IPS DF 19.7 (cell line): ENCODE measurements at places on chromosomes 4 and X.

DNA sequence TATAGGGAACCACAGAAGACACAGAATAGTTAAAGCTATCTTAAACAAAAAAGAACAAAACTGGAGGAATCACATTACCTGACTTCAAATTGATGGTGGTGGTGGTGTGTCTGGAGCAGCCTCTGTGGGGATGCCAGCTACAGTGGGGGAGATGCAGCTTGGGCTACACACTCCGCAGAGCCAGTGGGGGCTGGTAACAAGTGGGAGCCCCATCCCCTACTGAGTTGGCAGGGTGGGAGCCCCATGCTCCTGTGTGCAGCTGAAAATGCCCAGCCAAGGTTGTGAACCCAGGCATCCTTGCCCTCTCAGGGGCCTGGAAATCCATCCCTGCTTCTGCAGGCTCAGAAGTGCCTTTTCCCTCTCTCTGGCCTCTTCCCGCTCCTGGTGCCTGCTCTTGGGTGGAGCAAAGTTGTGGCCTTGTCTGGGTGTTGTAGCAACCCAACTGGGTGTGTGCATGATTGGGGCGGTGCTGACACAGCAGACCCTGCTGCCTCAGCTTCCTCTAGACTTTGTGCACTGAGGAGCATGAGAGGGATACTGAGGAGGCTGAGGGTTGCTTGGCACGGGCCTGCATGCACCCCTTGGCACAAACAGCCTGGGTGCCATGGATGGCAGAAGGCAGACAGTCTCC, 38.9 kb downstream of the SH3BGRL start:
- no peak for DNase-seq

DNA sequence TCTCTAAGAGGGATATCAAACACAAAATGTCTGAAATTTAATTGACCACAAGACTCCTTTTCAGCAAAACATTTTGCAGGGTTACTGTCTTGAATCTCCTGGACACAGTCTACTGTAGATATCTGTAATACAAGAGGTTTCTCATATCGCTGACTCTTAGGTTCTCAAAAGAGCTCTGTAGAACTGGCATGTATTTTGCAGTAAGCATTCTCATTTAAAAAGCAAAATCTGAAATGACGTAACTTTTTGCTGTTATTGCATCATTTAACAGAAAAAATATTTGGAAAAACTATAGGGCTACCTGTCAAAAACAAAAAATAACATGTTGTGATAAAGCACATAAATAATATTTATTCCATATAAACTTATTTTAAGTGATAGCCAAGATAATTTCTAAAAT, 114.2 kb downstream of the CDS1 start:
- DNase-seq, result no peak

DNA sequence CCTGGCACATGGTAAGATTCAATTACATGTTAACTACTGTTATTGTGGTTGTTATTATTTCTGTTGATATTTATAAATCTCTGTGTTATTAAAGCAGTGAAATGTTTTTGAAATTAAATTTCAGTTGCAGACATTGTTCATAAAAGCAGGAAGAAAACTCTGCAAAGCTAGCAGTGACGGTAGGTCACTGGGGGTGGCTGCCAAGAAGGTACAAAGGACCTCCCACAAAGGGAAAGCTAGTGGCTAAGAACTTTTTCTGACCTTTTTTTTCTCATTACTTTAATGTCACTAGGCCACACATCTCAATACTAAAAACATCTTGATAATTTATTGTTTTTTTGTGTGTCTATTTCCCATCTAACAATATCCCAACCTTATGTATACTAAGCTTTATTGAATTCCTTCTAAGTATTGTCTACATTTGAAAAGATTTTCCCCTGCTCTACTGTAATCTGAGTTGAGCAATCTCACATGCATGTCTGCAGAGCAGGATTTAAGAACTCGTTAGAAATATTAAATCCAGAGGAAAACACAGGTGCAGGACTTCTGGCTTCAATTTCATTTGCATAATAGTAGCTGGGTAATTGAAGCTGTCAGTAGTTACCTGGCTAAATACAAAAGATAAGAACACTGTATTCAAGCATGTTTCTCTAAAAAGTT, 197.3 kb downstream of the CFAP299 start:
- no peak for DNase-seq

DNA sequence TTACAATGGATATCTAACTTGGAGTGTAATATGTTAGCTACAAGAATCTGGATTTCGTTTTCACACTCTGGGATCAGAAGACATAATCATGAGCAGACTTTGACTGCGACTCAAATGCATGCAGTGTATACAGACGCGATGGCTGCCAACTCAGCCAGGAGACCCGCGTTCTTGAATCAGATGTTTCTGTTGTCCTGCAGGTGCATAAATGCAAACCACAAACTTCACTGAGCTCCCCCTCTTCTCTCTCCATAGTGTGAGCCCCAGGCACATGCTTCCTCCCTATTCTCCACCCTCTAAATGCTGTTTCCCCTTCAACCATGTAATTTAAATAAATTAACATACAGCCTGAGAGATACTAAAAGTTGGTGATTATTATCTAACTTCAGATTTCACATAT, 347.9 kb downstream of the DCHS2 start:
- DNase-seq, result no peak

DNA sequence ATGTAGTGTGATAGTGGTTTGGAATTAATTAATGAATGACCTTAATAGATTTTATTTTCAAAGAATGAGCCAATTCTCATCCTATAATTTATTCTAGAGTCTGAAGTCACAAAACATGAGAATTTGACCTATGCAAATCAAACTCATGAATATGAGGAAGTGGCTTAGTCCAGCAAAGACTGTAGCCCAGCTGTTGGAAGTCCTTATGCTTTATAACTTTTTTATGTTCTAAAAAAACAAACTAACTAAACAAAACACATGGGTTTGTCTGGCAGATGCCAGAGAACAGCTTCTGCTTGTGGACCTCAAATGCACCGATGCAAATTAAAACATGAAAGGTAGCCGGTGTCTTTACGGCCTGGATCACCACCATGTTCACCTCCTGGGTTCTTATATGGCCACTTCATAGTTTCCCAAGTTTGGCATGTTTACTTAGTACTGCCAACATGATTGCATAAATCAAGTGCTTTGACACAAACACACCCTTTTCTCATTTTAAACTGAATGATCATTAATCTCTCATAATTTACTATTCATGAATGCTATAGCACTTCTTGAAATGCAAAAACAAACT, 277.4 kb downstream of the PAPSS1 start:
- no peak for DNase-seq

GRCh38 chr4:74283614-74284013, 24.7 kb upstream of the EPGN start:
- no peak for DNase-seq

- DNase-seq, result no peak
These were observed 4.3 kb downstream of the RHOH start for GRCh38 chr4:40200875-40201801.

DNA sequence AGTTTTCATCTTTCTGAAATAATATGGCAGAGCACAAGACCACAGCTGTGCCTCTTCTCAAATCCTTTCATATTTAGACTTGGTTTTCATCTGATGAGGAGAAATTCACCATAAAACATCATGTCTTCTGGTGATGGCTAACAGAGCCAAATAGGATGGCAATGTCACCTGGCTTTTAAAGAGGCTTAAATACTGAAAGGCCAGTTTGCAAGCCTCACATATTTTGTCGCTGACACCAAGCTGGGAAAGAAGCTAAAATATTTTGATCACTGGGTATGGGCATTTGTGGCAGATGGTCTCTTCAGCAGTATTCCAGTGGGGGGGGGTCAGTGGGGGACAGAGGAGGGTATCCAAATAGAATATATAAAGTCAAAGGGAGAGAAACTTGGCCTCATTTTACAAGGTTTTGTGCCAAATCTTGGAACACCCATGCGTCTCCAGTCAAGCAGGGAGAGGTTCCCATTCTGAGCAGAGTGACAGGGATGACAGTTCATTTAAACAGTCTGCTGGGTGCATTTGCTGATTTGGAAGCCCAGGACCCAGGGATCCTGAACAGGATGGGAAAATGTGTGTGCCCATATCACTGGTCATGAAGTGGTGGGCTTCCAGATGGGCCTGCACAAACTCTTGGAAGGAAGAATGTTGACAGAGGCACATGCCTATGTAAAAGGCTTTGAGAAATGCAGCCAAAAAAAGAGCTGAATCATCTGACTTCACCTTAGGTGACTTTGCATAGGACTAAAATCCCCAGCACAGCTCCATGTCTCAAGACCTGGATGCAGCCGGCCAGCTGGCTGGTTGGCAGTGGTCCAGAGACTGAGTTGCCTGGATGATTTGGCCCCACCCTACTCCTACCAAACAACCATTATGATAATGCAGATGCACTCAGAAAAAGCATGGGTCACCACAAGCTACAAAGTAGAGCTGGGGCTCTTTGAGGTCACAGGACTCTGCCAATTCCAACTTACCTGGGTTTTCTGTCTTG, 484.4 kb upstream of the NR3C2 start:
- no peak for DNase-seq

DNA sequence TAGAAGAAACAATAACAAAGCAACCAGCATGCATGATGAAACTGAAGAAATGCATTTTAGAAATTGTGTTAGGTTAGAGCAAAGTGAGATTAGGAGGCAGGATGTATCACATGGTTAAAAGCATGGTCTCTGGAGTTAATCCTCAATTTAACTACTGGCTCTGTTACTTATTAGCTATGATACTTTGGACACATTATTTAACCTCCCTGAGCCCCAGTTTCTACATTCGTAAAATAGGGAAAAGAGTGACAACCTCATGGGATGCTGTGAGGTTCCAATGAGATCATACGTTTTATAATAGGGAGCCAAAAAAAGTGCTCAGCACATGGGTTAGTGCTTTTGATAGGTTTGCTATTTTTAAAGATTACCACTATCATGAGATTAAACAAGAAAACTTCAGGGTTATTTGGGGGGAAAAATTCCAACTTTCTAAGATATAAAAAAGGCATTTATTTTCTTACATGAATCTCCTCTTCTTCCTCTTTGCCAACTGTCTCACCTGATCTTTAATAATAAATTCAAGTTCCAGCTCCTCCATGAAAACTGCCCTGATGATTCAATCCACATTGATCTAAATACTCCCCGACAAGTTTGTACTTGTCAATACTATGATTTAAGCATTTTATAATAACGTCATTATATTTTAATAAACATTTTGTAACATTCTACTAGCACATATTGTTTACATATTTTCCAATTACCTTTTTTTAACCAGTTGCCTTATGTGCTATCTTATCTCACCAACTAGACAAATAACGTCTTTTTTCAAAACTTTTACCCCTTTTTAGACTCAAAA, 4.6 kb downstream of the SEC31A start:
- no peak for DNase-seq

DNA sequence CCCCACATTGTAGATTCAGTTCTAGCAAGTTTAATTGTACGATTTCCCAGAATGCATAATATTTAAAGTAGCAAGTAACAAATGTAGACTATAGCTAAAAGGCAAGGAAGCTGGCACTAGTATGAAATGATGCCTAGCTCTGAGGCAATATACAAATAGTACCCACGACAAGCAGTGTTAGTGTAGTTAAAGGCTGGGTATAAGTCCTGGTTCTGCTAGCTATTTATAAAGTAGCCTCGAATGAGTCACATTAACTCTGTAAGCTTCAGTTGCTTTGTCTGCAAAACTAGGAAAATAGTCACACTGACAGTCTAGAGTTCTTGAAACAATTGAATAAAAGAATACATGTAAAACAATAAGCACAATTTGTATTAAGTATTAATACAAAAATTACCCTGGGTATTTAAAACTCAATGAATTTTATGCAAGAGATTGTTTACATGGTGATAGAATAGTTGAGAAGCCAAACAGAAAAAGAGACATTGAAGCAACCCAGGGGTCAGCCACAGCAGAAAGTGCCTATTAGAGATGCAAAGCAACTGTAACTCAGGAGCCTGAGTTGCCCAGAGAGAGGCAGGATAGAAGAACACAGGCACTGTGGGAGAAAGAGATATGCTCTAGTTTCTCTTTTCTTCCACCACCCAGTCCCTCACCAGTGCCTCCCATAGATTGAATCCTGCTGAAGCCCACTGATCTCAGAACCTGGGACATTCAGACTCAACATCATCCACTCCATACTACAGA, 949.0 kb downstream of the C4orf33 start:
- DNase-seq, result no peak

DNA sequence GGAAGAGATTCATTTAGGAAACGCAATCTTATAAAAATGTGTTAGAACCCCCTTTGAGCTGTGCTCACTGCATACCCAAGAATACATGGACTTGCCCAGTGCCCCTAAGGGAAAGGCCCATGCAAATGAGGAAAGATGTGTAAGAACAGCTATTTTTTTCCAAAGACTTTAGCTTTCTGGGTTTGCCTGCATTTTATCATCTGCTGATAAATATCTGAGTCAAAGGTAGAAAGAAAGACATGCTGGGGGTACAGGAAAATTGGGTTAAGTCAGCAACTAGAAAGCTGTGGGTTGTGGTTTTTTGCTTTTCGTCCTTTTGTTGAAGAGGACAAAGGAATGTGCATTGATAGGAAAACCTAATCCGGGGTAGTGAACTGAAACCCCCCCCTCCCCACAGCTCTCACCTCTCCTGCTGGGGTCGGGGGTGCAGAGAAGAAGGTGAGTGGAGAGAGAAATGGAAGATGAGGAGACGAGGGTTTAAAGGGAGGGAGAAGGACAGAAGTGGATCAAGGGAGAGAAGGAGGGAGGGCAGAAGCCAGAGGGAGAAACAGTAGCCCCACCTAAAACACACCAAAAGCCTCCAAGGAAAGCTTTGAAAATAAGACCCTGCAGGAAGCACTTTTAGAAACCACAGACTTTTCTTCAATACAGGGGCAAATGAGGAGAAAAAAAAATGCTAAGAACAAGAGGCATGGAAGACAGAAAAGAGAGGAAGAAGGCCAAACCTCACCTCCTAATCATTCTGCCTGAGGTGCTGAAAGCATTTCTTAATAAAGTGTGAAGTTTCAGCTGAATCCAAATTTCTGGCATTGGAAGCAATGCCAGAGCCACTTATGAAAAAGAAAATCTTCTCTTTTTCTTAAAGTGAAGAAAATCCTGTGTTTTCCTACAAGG, 49.3 kb downstream of the KDR start:
- no peak for DNase-seq

DNA sequence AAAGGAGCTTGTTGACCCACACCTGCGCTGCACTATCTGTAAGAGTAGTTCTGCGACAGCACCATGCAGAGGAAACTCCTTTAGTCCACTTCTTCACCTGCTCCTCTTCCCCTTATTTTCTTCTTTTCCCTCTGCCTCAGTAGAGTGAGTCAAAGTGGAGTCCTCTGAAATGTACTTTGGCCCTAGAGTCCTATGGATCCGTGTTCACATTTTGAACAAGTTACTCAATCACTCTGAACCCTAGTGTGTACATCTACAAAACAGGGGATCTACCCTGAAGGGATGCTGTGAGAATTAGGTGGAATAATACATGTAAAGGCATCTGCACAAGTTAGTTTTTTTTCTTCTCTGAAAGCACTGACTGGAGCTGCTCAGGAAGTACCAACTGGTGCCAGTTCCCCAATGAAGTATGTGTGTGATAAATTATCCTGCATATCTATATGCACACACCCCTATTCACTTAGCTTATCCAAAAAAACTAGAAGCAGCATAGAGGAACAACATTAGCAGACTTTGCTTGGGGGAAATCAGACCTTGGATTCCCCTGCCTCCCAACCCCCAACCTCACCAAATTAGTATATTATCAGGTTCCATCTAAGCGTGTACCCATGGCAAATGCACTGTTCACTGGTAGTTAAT, 118.5 kb upstream of the FAM9C start:
- no peak for DNase-seq

- peak; percentile 40 for DNase-seq
These were observed 384.4 kb downstream of the RAPGEF2 start for GRCh38 chr4:159487284-159487747.

GRCh38 chr4:136829280-136829679, 703.0 kb downstream of the PCDH18 start:
- DNase-seq, result no peak
